Hindlimb muscle (tissue), 1 donor: ENCODE measurements at places on chromosomes 2 and 18. TPM values are rescaled to one million over a fixed set of nuclear protein-coding genes. Genes with fewer than 3 reads are reported as not detected.

SP9 gene
- polyA plus RNA-seq = 0.23 TPM

DNA sequence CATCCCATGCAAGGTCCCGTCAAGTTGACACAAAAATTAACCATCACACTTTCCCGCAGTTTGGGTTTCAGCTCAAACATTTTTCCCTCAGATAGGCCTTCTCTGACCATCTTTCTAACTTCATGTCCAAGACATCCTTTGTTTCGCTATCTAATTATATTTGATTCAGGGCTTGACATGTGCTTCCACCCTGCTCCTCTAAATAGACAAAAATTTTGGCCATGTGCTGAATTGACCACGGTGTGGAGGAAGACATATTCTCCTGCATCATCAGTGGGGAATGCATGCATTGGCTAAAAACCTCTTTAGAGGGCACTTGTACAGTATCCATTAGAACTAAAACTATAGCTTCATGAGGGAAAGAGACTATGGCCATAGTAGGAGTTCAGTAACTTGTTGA is 81.2 kb downstream of the PLCL1 start:
- no peak for DNase-seq

DNA sequence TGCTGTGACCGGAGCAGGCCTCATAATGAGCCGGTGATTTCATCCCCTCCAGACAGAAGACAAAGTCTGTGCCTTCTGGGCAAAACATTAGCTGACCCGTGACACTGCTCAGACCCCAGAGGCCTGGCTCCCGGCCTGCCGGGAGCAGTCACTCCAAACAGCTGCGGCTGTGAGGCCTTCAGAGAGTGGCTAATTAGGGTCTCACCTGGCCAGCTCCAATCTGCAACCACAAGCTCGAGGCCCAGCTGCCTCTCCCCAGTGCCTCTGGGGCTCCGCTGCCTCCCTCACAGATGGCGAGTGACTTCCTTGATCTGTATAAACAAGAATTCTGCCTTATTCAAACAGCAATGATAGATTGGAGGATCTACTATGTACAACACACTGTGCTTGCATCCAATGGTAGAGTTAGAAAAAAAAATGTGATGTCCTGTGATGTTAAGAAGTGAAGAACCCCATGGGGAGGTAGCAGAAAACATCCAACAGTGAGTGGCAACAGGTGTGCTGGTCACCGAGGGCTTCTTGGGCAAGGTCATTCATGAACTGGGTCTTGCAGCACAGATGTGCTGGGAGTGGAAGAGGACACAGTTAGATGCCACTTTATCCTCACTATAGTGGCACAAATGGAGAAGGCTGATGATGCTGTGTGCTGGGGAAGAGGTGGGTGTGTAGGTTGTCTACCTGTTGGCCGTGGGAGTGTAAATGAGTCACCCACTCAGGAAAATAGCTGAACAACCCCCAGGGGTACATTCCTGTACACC is 98.2 kb upstream of the ASAP2 start:
- DNase-seq = no peak

RAPGEF4 gene
- 2.5 TPM for polyA plus RNA-seq

ALPG gene
- not detected for polyA plus RNA-seq

- no peak for DNase-seq
Observed at GRCh38 chr2:64262816-64263215, 118.6 kb upstream of the PELI1 start.

TRAPPC12 gene
- polyA plus RNA-seq = 83.0 TPM

UGT1A8 gene
- not detected for polyA plus RNA-seq
